ENCODE measurements at places on chromosomes 16 and 17. TPM values are rescaled to one million over a fixed set of nuclear protein-coding genes. Genes with fewer than 3 reads are reported as not detected.

NEURL4 gene
- 38.3 TPM for total RNA-seq

ALDOA gene
- 1,947 TPM for total RNA-seq

FA2H gene
- 33.5 TPM for total RNA-seq

TMEM98 gene
- total RNA-seq, result 48.0 TPM

TRAF7 gene
- total RNA-seq, result 44.5 TPM

ALDH3A1 gene
- 958 TPM for total RNA-seq

QPRT gene
- total RNA-seq, result 0.76 TPM
